Activated naive CD4-positive, alpha-beta T cell treated with anti-CD3 and anti-CD28 coated beads, Interleukin-2, amount 10 ng/mL, durations not matched to agents 7 days and 5 days (primary cell): ENCODE measurements at places on chromosomes 16 and 17.

- H3K36me3 ChIP-seq = peaks cover 38% of the 10 kb centered on the region
- peak overlapping the region; percentile 88 for H3K27ac ChIP-seq
- H3K27me3 ChIP-seq = no peaks in the 10 kb centered on the region
- peak overlapping the region; percentile 86 for H3K4me3 ChIP-seq
- no peak for DNase-seq
These were observed 488 bp downstream of the SENP3 start for GRCh38 chr17:7562208-7562605.

DNA sequence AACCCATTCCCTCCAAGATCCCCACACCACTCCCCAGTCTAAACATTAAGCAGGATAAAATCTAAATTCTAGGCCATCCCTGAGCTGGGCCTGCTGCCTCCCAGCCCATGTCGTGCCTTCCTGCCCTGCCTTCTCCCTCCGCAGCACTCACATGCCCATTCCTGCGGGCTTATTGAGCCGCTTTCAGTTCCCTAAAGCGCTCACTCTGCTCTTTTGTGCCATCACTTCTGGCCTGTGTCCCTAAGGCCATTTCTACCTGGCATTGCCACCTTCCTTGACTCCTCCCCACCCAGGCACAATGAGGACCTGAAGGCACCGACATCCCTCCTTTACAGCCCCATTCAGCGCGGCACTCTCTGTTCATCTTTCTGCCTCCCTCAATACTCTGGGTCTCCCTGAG, 13.0 kb upstream of the RAB5C start:
- peaks cover 18% of the 10 kb centered on the region for H3K27me3 ChIP-seq
- no peaks in the 10 kb centered on the region for H3K36me3 ChIP-seq
- no peak for DNase-seq

DNA sequence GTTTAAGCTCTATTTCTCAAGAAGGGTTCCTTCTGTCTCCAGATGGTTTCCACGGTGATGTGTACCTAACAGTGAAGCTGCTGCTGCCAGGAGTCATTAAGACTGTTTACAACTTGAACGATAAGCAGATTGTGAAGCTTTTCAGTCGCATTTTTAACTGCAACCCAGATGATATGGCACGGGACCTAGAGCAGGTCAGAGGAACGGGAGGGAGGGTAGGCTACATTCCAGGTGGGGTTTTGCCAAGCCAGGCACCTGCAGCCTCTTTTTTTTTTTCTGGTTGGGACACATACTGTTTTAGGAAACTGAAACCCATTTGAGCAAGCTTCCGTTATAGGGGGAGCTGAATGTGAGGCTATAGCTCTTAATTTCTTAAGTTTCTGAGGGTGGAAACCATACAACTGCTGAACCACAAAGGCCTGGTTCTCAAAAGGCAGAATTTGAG, 10.6 kb downstream of the LIG3 start:
- H3K4me1 ChIP-seq = peaks cover 9% of the 10 kb centered on the region
- H3K27ac ChIP-seq = no peak overlapping the region
- H3K36me3 ChIP-seq = peaks cover 57% of the 10 kb centered on the region
- no peak for DNase-seq
- no peak overlapping the region for H3K4me3 ChIP-seq

DNA sequence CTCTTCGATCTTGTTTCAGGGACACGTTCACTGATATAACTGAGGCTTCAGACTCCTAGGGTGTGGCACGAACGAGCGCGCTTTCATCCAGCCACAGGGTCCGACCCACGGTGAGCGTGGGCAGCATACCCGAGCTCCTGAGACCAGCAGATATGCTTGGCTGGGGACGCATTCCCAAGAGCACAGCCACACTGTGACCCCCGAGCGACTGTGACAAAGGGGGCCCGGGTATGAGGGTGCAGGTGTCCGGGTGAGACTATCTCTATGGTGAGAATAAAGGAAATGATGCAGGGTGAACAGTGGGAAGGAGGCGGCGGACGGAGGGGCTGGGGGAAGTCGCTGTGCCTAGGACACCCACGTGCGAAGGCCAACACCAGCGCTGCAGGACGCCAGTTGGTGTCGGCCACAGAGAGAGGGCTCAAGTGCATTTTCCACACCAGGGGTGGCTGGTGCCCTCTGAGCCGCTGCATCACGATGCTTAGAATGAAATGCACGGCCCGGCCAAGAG, 17.6 kb downstream of the RPH3AL start:
- no peak overlapping the region for H3K4me3 ChIP-seq
- H3K27me3 ChIP-seq = peaks cover 72% of the 10 kb centered on the region
- no peaks in the 10 kb centered on the region for H3K36me3 ChIP-seq
- DNase-seq = no peak
- no peak overlapping the region for H3K27ac ChIP-seq

DNA sequence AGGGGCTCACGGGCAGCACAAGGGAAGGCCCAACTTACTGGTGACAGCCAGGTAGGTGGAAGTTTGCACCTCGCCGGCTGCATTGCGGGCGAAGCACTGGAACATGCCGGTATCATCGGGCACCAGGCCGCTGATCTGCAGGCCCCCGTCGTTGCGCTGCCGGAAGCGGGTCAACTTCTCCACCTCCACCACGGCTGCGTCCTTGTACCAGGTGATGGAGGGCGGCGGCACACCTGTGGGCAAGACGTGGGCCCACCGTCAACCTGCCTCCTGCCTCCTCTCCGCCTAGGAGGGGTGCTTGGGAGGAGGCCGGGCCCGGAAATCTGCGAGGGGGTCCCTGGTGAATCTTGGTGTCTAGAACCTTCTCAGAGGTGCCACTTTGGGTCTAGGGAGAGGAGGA, 123.6 kb upstream of the CDC42EP4 start:
- H3K27me3 ChIP-seq = no peaks in the 10 kb centered on the region
- no peak overlapping the region for H3K27ac ChIP-seq

GRCh38 chr17:39626171-39627046, at the start of gene PPP1R1B:
Gene PPP1R1B, plus strand, starts transcription at chr17:39626952. Its CDS starts 441 bp downstream, at chr17:39627393.
- DNase-seq = no peak
- no peaks in the 10 kb centered on the region for H3K36me3 ChIP-seq
- no peak within 1 kb of the TSS for H3K4me3 ChIP-seq
- H3K27ac ChIP-seq = no peak within 1 kb of the TSS
- peaks cover 30% of the 10 kb centered on the region for H3K4me1 ChIP-seq

DNA sequence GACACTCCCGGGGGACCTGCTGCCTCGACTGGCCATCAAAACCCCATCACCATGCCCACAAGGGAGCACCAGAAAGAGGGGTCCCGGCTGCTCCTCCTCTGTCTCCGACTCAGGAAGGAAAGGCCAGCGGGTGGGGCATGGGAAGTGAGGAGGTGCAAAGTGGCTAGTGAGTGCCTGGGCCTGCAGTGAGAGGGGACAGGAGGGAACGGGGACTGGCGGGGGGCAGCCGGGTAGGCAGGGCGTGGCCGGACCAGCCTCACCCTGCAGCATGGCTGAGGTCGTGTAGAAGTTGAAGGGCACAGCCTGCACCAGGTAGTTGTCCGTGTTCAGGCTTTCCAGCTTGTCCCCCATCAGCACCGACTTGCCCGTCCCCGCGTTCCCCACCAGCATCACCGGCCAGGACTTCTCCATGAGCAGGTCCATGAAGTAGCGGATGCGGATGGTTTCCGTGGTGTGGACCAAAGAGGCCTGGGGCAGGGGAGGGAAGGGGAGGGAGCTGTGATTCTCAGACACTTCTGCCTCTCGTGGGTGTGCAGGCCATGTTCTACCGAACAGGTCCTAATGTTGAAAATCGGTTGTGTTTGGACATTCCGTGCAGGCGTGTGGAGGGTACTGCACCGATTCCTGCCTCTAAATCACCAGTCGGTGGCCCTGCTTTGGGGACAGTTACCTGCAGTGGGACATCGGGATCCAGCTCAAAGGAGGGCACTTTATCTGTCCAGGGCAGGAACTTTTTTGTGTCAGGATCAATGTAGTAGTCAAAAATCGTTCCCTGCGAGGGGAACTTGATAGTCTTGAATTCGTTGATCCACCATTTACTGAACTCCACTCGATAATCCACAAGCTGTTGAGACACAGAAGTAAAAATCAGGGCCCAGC, 91.7 kb downstream of the DNAH17 start:
- H3K4me3 ChIP-seq = no peak overlapping the region
- H3K27me3 ChIP-seq = peaks cover 47% of the 10 kb centered on the region
- H3K36me3 ChIP-seq = no peaks in the 10 kb centered on the region

DNA sequence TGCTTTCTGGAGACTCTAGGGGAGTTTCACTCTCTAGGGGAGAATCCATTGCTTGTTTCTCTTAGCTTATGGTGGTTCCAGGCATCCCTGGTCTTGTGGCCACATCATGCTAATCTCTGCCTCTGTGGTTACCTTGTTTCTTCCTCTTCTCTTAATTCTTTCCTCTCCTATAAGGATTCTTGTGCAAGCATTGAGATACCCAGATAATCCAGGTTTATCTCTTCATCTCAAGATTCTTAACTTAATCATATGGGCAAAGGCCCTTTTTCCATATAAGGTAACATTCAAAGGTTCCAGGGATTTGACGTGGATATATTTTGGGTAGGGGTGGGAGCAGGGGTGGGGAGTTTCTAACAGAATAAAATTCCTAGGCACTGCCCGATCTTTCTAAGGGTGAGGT, 32.6 kb downstream of the FAM20A start:
- no peaks in the 10 kb centered on the region for H3K36me3 ChIP-seq
- no peaks in the 10 kb centered on the region for H3K4me1 ChIP-seq
- H3K4me3 ChIP-seq = no peak overlapping the region
- DNase-seq = no peak
- H3K27me3 ChIP-seq = peaks cover 30% of the 10 kb centered on the region

- H3K27me3 ChIP-seq = peaks cover 7% of the 10 kb centered on the region
- H3K27ac ChIP-seq = peak within 1 kb of the TSS; percentile 97
- H3K4me1 ChIP-seq = peaks cover 37% of the 10 kb centered on the region
These were observed at the start of gene UBTF for GRCh38 chr17:44219616-44220212. Gene UBTF, minus strand, starts transcription at chr17:44219675. Its CDS starts 1,446 bp downstream, at chr17:44218229.

DNA sequence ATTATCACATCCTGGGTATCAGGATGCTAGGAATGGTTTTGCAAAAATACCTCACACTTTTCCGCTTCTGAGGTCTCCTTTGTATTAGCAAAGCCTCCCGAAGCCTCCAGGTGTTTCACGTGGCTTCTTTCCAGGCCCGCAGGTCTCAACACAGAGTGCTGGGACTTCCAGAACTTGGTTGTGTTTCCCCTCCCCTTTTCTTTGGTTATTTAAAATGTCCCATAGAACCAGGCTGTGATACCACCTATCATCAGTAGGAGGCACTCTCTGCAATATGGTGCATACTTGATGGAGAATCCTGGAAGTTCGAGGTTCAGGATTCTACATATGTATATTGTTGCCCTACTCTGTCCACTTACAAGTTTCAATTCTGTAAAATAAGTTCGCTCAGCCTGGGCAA, 28.8 kb downstream of the ATP2C2 start:
- H3K27ac ChIP-seq = no peak overlapping the region
- no peaks in the 10 kb centered on the region for H3K36me3 ChIP-seq
- H3K4me3 ChIP-seq = no peak overlapping the region
- peaks cover 35% of the 10 kb centered on the region for H3K27me3 ChIP-seq

GRCh38 chr16:53920988-53921387, 217.0 kb downstream of the FTO start:
- peaks cover 19% of the 10 kb centered on the region for H3K4me1 ChIP-seq
- H3K27ac ChIP-seq = no peak overlapping the region
- H3K27me3 ChIP-seq = no peaks in the 10 kb centered on the region
- peaks cover 3% of the 10 kb centered on the region for H3K36me3 ChIP-seq
- H3K4me3 ChIP-seq = no peak overlapping the region
- DNase-seq = no peak

DNA sequence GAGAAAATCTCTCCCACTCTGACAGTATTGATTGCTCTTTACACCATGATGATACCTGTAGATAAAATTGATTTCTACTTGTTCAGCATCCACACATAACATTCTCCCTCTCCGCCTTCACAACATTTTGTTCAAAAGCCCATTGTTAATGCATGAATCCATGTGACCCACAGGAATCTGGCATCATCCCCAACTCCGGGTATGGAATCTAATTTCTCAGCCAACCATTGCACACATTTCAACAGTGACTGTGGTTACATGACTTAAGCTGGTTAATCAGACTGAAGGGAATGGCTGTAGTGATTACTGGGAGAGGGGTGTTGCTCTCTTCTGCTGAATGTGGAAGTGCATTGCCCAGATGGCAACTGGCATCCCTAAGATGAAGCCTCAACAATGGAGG, 161.4 kb upstream of the C16orf82 start:
- peaks cover 8% of the 10 kb centered on the region for H3K27me3 ChIP-seq
- no peak for DNase-seq

DNA sequence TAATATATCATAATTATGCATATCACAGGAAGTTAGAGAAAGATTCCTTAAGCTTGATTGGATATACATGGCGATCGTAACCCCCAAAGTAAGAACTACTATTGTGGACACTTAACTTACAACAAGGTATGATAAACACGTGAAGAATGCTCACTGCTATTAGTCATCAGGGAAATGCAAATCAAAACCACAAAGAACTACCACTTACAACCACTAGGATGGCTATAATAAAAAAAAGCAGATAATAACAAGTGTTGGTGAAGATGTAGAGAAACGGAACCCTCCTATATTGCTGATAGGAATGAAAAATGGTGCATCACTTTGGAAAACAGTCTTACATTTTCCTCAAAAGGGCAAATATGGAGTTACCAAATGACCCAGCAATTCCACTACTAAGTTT, 265.9 kb downstream of the SLC39A11 start:
- H3K4me3 ChIP-seq = no peak overlapping the region
- H3K27me3 ChIP-seq = no peaks in the 10 kb centered on the region
- no peak overlapping the region for H3K27ac ChIP-seq
- peaks cover 13% of the 10 kb centered on the region for H3K36me3 ChIP-seq
- H3K4me1 ChIP-seq = peaks cover 14% of the 10 kb centered on the region
- DNase-seq = no peak

- no peak for DNase-seq
- peaks cover 7% of the 10 kb centered on the region for H3K27me3 ChIP-seq
- H3K4me3 ChIP-seq = no peak overlapping the region
- no peak overlapping the region for H3K27ac ChIP-seq
- H3K36me3 ChIP-seq = no peaks in the 10 kb centered on the region
- H3K4me1 ChIP-seq = no peaks in the 10 kb centered on the region
These were observed 7.5 kb upstream of the RASD1 start for GRCh38 chr17:17503566-17504130.

DNA sequence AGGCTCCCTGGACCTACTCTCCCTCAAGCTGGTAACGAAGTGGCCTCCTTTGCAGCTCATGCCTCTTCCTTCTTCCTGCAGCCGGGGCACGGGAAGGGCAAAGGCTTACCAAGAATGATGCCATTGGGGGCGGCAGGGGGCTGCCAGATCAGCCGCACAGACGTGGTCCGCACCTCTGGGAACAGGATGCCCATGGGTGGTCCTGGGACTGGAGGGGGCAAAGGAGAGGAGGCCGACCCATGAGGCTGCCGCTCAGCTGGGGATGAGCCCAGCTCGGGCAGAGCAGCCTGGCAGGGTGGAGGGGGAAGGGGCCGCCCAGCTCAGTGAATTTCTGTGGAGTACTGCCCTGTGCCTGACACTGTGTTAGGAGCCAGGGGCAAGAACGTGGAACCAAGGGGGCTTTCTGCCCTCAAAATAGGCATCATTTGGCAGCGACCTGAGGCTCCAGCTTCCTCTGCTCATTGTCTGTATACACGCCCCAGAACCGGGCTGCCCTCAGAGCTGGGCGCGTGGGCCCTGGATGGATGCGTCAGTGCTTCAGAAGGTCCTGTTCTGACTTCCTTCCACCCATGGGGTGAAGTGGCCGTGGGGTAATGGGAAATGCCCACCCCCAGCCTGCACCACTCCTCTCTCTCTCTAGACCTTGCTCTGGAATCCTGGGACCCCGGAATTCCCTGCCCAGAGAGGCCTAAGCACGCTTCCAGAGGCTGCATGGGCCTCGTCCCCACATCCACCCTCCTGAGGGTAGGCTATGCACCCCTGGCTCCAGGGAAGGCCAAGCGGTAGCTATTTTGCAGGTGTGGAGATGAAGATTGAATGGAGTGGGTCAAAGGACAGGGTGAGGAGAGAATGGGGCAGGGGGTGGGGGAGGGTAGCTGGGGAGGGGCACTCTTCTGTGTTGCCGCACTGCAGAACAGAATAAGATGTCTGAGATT, 79.8 kb upstream of the CDC42EP4 start:
- no peak for DNase-seq
- H3K27ac ChIP-seq = no peak overlapping the region
- no peak overlapping the region for H3K4me3 ChIP-seq
- no peaks in the 10 kb centered on the region for H3K27me3 ChIP-seq
